Activated CD4-positive, alpha-beta T cell treated with anti-CD3 and anti-CD28 coated beads, Interleukin-2, amount 50 U/mL, for 4 hours (primary cell): ENCODE measurements at places on chromosomes 2 and 18.

DNA sequence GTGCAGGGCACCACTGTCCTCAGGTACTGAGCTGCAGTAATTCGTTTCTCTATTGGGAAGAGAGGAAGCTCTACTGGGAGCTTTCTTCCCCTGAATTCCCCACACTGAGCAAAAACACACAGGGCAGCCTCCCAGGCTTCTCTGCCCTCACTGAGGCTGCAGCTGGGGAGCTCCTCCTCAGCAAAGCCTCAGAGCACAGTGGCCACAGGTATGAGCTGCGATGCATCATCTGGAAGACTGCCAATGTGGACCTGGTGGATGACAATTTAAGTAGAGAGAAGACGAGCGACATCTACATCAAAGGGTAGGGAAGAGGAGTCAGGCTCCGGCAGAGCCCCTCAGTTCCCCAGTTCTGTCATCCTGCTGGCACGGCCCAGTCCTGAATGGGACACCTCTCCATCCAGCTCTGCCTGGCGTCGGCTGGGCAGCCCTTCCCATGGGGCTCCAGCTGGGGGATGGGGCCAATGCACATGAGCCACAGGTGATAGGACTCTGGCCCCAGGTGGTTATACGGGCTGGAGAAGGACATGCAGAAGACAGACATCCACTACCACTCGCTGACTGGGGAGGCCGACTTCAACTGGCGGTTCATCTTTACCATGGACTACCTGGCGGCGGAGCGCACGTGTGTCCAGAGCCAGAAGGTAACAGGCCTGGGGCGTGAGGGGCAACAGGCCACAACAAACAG, 37.6 kb downstream of the LMAN2L start:
- no peak for DNase-seq

DNA sequence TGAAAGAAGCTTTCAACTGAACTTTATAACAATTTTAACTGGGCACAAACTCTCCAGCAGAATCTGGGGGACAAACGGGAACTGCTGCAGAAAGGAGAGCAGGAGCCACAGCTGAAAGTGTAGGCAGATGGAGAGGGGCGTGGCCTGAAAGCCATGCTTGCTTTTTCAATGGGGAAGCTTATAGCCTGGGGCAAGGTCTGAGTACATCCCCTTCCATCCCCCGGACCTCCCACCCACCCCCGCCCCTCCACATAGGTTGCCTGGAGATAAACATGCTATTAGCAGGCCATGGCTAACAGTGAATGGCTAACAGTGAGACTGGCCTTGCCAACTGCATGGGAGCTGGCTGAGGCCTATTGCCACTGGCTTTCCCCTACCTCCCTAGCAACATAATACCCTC, 317.9 kb upstream of the TANK start:
- DNase-seq = no peak

DNA sequence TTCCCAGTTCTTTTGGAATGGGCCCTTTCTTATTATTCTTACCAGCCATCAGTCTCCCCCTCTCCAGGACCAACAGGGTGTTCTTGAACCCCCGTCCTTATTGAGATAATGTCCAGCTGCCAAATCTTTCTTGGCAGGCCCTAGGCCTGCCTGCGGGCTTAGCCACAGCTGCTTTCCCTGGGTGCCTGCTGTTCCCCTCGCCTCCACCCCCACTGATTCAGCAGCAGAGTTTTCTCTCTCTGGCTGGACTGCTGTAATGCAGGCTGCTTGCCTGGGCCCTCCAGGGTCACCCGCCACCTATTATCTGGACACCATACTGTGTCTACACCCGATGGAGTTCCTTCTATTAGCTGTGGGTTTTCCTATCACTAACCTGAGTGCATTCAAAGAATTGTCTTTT, 395.4 kb upstream of the ATP5MC3 start:
- no peak for DNase-seq

DNA sequence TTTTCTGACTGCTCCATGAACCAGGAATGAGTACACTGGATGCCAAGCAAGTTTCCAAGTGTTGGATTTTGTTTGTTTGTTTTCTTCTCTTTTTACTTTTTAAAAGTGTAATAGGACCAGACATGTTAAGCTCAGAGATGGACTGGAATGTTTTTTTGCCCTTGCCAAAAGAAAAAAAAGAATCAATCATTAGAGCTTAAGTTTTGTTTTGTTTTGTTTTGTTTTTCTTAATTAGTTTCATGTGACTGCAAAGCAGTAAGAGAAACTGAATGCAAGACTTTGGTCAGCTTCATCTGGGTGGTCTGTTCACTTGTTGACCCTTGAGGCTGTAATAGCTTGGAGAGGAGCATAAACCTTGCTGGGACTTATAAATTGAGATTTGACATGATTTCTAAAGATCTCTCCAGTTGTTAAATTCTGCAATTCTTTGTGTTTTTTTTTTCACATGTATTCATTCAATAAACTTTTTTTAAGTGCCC, 42.4 kb upstream of the SLC1A4 start:
- DNase-seq = no peak

- DNase-seq = no peak
Measured at GRCh38 chr2:181157326-181157725, 176.9 kb downstream of the UBE2E3 start.

DNA sequence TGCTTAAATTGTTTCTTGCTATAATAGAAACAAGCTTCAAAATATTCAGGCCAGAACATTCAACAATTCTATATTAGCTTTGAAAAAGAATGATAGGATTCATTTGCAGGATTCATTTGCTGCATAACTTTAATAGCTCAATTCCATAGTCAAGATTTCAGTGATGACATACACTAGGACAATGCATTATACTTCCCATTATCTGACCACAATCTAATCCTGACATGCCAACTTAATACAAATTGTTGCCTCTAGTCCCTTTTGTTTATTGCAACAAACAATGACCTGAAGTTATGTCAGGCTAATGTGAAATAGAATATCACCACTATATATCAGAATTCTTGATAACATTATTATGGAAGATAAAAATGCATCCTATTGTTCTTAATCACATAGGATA, 169.4 kb downstream of the DNAH7 start:
- no peak for DNase-seq

GRCh38 chr2:171393487-171393886, 40.3 kb downstream of the METTL8 start:
- DNase-seq = no peak

DNA sequence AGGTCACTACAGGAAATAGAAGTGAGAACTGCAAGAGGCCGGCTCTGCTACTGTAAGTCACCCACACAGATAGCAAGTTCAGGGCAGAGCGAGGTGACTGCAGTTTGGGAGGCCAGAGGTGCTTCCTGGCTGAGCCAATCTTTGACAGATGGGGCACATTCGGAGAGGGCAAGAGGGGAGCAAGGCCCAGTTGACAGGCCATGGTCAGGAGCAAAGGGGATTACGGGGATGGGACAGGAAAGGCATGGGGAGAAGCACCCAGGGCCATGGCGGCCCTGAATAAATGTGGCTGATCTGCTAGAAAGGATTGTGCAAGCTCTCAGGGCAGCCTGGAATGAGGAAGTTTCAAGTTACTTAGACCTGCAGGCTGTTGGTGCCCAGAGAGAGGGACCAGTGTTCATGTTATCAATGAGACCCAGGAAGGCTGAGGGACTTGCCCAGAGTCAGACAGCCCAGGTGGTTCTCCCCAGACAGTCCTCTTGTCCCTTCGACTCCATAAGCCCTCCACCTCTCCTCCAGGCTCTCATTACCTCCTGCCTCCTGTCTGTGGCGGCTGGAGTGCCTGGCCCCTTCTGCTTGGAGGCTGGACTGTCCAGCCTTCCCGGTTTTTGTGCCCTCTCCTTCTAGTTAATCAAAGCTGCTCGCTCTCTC, 123.3 kb downstream of the CTIF start:
- DNase-seq = no peak

- no peak for DNase-seq
Measured at GRCh38 chr2:207138627-207139297, 27.0 kb downstream of the KLF7 start.

GRCh38 chr2:21627938-21628337, 504.2 kb downstream of the TDRD15 start:
- no peak for DNase-seq

GRCh38 chr2:238790126-238790832, 57.6 kb upstream of the TWIST2 start:
- DNase-seq = no peak

DNA sequence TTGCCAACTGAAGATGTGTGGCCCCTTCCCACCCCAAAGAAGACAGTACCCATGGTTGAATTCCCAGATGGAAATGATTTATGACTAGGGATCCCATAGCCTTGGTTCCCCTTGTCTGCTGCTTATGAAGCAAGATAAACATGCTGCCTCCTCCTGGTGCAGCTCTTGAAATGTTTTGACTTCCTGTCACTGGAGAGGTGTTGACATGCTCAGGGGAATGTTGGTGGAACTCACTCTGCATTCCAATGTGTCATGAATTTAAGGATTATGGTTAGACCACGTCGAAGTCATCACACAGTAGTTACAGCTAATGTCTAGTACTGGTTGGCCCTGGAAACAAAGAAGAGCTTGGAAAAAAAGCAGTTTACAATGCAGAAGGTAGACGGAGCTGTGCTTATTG, 69.0 kb upstream of the FAM110C start:
- DNase-seq = no peak

GRCh38 chr18:44803019-44803650, 122.4 kb downstream of the SETBP1 start:
- no peak for DNase-seq

GRCh38 chr18:44841221-44841620, 160.5 kb downstream of the SETBP1 start:
- no peak for DNase-seq

DNA sequence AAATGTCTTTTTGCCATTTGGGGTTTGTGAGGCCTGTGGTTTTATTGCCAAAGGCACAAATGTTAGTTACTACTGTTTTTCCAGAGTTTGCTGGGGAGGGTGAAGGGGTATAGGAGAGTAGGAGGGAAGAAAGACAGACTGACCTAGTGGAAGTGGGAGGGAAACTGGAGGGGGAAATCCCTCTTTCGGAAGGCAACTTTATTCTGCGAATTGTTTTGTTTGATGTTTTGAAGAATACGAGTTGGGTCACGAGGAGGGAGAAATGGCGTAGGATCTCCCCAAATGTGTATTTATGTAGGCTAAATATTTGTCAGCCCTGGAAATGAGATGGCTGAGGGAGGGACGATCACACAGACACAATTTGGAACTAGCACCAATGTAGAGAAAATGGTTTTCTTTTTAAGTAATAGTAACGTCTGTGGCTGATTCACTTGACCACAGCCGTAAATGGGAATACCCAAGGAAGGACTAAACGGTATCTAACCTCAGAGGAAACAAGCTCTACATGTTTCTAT, 172.3 kb downstream of the ICOS start:
- DNase-seq = no peak

GRCh38 chr18:58196164-58196563, 152.1 kb downstream of the NEDD4L start:
- no peak for DNase-seq

DNA sequence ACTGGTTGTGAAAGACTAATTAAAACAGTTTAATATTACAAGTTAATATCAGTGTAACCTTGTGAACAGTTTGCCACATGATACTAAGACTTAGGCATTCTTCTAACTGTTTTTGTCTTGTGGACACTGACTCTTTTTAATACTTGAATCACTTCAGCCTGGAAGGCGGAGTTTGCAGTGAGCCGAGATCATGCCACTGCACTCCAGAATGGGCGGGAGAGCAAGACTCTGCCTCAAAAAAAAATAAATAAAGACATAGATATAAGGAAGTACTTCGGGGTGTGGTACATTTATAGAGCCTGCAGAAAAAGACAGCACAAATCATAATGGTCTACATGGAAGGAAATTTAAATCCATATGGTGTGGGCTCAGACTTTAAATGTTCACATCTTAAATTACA, 300.4 kb upstream of the NETO1 start:
- DNase-seq = no peak

DNA sequence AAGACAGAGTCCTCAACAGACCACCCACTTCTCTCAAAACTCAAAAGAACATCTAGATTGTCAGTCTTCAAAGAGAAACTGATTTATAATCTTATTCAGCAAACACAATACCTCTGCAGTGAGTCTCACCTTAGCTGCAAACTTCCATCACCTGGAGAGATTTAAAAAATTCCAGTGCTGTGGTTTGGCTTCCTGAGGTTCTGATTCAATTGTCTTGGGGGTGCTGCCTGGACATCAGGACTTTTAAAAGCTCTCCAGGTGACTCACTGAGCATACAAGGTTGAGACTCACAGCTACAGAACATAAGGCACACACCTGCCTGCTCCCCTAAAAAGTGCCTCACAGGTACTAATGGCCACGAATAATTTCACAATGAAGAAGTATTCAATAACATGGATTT, 40.3 kb downstream of the RNF152 start:
- DNase-seq = no peak

- DNase-seq = no peak
Measured at GRCh38 chr2:39730685-39731302, 48.3 kb downstream of the THUMPD2 start.

- no peak for DNase-seq
Measured at GRCh38 chr2:11073251-11073650, 82.0 kb upstream of the SLC66A3 start.

- DNase-seq = no peak
Measured at GRCh38 chr2:88003074-88003755, 13.1 kb downstream of the RNU2-63P start.

GRCh38 chr2:206031162-206031784, 54.7 kb downstream of the INO80D start:
- no peak for DNase-seq
